ENCODE measurements at places on chromosomes 2 and 18. TPM values are rescaled to one million over a fixed set of nuclear protein-coding genes. Genes with fewer than 3 reads are reported as not detected.
A peak's percentile ranks its signal among the peaks of the same experiment; 100 is the strongest.

DNA sequence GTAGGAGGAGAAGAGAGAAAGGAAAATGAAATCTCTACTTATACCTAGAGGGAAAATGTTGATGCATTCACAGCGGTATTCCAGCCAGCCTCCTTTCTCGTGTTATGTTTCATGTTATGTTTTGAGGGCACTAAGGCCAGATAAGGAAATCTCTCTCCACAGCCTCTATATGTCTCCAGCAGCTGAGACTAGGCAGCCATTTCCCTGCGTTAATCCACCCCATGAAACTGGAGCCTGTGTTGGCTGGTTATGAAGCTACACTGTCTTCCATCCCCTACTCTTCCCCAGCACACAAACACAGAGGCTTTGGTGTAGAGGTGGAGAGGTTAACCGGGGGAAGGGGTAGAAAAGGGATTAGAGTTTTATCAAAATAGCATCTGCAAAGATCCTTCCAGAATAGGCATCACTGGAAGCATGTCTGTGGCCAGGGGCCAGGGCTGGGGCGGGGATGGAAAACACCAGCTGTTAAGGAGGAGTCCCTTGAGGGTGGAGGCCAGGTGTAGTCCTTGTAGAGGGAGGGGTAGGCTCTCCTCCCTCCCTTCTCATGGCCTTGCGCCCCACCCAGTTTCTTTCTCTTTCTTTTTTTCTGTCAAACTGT is 100.9 kb upstream of the TNP1 start:
- H3K27me3 ChIP-seq, result no peaks in the 10 kb centered on the region
- DNase-seq, result no peak
- H3K36me3 ChIP-seq, result no peaks in the 10 kb centered on the region
- no peak overlapping the region for H3K4me3 ChIP-seq

GRCh38 chr2:10433947-10434885 is 13.9 kb downstream of the ODC1 start:
- peaks cover 8% of the 10 kb centered on the region for H3K27me3 ChIP-seq
- no peak overlapping the region for H3K27ac ChIP-seq
- DNase-seq, result no peak
- peaks cover 3% of the 10 kb centered on the region for H3K4me1 ChIP-seq

DNA sequence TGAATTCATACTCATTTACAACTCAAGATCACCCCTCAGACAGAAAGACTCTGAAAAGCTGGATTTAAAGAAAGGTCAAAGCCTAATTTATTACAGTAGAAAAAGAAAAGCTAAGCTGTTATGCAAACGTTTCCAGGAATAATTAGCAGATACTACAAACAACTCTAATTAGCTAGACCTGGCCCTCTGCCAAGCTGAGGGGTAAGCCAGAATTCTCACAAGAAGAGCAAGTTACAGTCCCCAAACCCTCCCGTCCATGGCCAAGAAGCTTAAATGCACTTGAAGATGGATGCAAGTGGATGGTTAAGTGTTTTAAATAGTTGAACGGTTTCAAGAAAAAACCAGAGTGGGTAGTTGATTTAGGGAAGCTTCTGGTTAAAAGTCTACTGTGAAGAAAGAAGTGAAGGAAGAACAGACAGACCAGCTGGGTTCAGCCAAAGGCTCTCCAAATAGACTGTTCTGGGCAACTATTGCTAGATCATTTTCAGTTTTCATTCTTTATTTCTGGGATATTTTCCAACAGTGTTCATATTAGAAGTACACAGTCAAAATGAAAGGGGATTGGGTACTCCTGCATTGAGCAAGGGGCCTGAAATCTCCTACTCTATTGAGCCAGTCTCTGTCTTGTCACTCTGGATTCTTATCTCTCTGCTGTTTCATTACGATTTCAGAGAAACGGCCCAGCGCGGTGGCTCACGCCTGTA is 4.8 kb downstream of the LMAN2L start:
- no peak overlapping the region for H3K4me3 ChIP-seq
- H3K27ac ChIP-seq, result no peak overlapping the region
- no peak for DNase-seq
- H3K36me3 ChIP-seq, result peaks cover 77% of the 10 kb centered on the region
- peaks cover 53% of the 10 kb centered on the region for H3K4me1 ChIP-seq

GRCh38 chr2:41990688-41991087 is 57.1 kb upstream of the PKDCC start:
- H3K27ac ChIP-seq, result no peak overlapping the region
- peaks cover 14% of the 10 kb centered on the region for H3K4me1 ChIP-seq

GRCh38 chr2:114222344-114222743 is 220.1 kb upstream of the DPP10 start:
- H3K36me3 ChIP-seq, result no peaks in the 10 kb centered on the region
- H3K4me1 ChIP-seq, result no peaks in the 10 kb centered on the region
- H3K27me3 ChIP-seq, result no peaks in the 10 kb centered on the region

- no peak overlapping the region for H3K27ac ChIP-seq
- no peaks in the 10 kb centered on the region for H3K4me1 ChIP-seq
- H3K4me3 ChIP-seq, result no peak overlapping the region
- no peaks in the 10 kb centered on the region for H3K27me3 ChIP-seq
- no peaks in the 10 kb centered on the region for H3K36me3 ChIP-seq
These were observed 660.6 kb downstream of the NYAP2 start for GRCh38 chr2:226059961-226060627.

- no peaks in the 10 kb centered on the region for H3K36me3 ChIP-seq
- H3K27me3 ChIP-seq, result peaks cover 100% of the 10 kb centered on the region
- peak overlapping the region; percentile 78 for H3K27ac ChIP-seq
- peaks cover 56% of the 10 kb centered on the region for H3K4me1 ChIP-seq
- peak; percentile 81 for DNase-seq
- peak overlapping the region; percentile 68 for H3K4me3 ChIP-seq
These were observed 3.1 kb downstream of the BCL11A start for GRCh38 chr2:60550178-60550983.

- H3K27ac ChIP-seq, result no peak overlapping the region
- H3K36me3 ChIP-seq, result no peaks in the 10 kb centered on the region
- peaks cover 4% of the 10 kb centered on the region for H3K27me3 ChIP-seq
- no peak overlapping the region for H3K4me3 ChIP-seq
- H3K4me1 ChIP-seq, result no peaks in the 10 kb centered on the region
These were observed 12.9 kb downstream of the CCL20 start for GRCh38 chr2:227826563-227826962.

The GAL3ST2 gene
- 0.28 TPM for total RNA-seq

The CCDC102B gene
- total RNA-seq, result 3.1 TPM

The TRIM43B gene
- total RNA-seq, result not detected

The YPEL5 gene
- 52.0 TPM for total RNA-seq

The LAMA3 gene
- 3.6 TPM for total RNA-seq

The KIF5C gene
- total RNA-seq, result 0.21 TPM
